HepG2 (cell line): ENCODE measurements at places on chromosomes 4 and X. TPM values are rescaled to one million over a fixed set of nuclear protein-coding genes. Genes with fewer than 3 reads are reported as not detected.

TEC gene
- total RNA-seq: 0.20 TPM in 2 replicates

SPOCK3 gene
- total RNA-seq: not detected in 2 replicates

TCP11X2 gene
- not detected in 2 replicates for total RNA-seq

DNA sequence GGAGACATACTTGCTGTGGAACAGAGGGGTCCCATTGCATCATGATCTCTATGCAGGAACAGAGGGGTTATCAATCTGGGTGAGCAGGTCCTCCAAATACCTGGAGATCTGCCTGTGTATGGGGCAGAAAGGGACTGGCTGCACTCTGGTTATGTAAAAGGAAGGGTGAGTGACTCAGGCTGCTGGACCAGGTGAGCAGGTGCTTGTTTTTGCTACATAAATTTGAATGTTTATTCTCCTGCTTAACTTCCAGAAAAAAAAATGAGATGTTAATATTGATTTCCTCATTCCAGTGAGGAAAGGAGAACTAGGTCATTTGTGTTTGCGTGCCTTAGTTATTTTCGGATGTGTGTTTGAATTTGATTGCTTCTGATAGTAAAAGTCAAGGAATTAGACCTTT lies 225.8 kb upstream of the TRAM1L1 start:
- H3K4me1 ChIP-seq: no peaks in the 10 kb centered on the region
- no peak overlapping the region for H3K27ac ChIP-seq
- H3K4me3 ChIP-seq: no peak overlapping the region
- no peak for DNase-seq
- no peaks in the 10 kb centered on the region for H3K27me3 ChIP-seq
- no peaks in the 10 kb centered on the region for H3K36me3 ChIP-seq

GRCh38 chr4:147351083-147351787 lies 129.7 kb upstream of the EDNRA start:
- no peak for DNase-seq
- H3K4me3 ChIP-seq: no peak overlapping the region
- H3K4me1 ChIP-seq: no peaks in the 10 kb centered on the region
- no peaks in the 10 kb centered on the region for H3K27me3 ChIP-seq

- H3K4me3 ChIP-seq: no peak overlapping the region
- no peak for DNase-seq
- H3K27ac ChIP-seq: no peak overlapping the region
- H3K4me1 ChIP-seq: no peaks in the 10 kb centered on the region
- peaks cover 4% of the 10 kb centered on the region; the same call in 1 of the 2 replicates for H3K36me3 ChIP-seq
These were observed 15.1 kb downstream of the PRIMPOL start for GRCh38 chr4:184664445-184665210.

GRCh38 chr4:146132445-146132844 lies 43.1 kb upstream of the LSM6 start:
- no peak overlapping the region for H3K4me3 ChIP-seq
- H3K4me1 ChIP-seq: no peaks in the 10 kb centered on the region
- H3K27me3 ChIP-seq: peaks cover 12% of the 10 kb centered on the region; the same call in 1 of the 3 replicates
- no peaks in the 10 kb centered on the region for H3K36me3 ChIP-seq
- no peak overlapping the region for H3K27ac ChIP-seq
- no peak for DNase-seq

DNA sequence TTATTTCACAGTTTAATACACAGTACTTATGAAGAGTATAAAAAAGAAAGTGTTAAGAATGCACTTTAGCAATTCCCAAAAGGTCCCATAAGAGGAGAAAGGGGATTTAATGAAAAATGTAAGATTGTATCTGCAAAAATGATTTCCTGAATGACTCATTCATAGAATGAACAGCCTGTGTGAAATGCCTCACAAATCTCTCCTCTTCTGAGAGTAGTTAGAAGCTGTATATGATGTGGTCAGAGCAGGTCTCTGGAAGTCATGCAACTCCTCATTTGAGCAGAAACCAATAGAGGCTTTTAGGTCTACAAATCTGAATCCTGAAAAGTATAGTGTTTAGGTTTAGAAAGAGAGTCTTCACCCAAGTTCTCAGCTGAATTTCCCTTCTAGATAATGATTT lies 381.3 kb upstream of the INTU start:
- no peak for DNase-seq
- H3K27ac ChIP-seq: no peak overlapping the region
- H3K4me1 ChIP-seq: no peaks in the 10 kb centered on the region
- H3K27me3 ChIP-seq: no peaks in the 10 kb centered on the region

- no peak for DNase-seq
- no peaks in the 10 kb centered on the region for H3K4me1 ChIP-seq
- no peaks in the 10 kb centered on the region for H3K36me3 ChIP-seq
- no peaks in the 10 kb centered on the region for H3K27me3 ChIP-seq
These were observed 249.1 kb upstream of the FAM47A start for GRCh38 chrX:34381241-34381640.

DNA sequence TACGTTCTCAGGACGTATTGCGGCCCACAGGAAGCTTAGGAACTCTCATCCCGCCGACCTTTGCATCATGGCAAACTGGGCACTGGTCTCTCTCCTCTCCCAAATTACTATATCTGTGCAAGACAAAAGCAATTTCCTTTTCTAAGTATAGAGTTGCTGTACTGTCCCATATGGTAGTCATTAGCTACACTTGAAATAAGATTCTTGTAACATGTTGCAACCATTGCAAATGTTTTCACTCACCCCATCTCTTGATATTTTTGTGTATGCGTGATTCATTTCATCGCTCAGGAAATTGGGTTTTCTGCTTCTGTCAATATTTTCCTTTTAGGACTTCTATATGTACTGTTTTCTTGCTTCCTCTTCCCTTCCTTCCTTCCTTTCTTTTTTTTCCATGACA lies 15.7 kb downstream of the ARMCX6 start:
- no peaks in the 10 kb centered on the region for H3K36me3 ChIP-seq
- no peak overlapping the region for H3K4me3 ChIP-seq
- H3K27ac ChIP-seq: no peak overlapping the region
- H3K4me1 ChIP-seq: no peaks in the 10 kb centered on the region
- no peaks in the 10 kb centered on the region for H3K27me3 ChIP-seq

DNA sequence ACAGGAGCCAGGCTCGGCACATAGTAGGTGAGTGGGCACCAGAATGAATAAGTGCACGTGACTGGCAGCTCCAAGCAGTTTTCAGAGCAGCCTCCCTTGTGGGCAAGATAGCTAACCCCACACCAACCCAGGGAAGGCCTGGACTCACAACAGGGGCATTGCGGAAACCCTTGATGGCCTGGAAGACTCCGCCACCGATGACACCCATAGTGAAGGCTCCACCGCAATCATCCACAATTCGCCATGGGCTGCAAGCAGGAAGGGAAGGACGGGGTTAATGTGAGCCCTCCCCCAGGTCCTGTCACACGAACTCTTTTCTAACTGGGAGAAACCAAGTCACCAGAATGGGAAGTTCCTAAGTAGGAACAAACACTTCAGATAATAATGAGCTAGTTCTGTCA lies 957 bp downstream of the TIMM17B start:
- H3K4me3 ChIP-seq: peak overlapping the region; percentile 80
- peaks cover 4% of the 10 kb centered on the region for H3K36me3 ChIP-seq
- no peaks in the 10 kb centered on the region for H3K27me3 ChIP-seq
- H3K4me1 ChIP-seq: peaks cover 40% of the 10 kb centered on the region
- peak overlapping the region; percentile 93 for H3K27ac ChIP-seq

DNA sequence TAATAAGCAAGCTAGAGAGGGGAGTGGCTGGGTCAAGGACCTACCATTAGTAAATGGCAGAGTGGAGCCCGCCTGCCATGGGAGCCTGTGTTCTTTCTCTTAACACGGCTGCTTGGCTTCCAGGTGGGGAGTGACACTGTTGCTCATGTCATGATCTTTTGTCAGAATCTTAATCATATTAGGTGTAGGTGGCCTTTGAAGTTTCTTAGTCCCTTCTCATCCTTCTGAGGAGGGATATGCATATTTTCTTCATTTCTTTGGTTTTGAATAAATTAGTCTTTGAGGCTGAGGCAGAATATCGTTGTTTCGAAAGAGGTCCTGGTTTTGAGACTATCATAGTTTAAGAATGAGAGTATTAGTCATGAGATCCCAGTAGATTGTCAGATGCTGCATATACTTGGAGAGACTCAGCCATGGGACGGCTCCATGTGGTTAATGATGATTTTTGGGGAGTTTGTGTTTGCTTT lies 28.9 kb downstream of the SNX25 start:
- H3K36me3 ChIP-seq: no peaks in the 10 kb centered on the region
- no peak overlapping the region for H3K27ac ChIP-seq
- no peaks in the 10 kb centered on the region for H3K27me3 ChIP-seq
- H3K4me3 ChIP-seq: no peak overlapping the region
- DNase-seq: no peak
